ENCODE measurements at places on chromosomes 2 and 18.

DNA sequence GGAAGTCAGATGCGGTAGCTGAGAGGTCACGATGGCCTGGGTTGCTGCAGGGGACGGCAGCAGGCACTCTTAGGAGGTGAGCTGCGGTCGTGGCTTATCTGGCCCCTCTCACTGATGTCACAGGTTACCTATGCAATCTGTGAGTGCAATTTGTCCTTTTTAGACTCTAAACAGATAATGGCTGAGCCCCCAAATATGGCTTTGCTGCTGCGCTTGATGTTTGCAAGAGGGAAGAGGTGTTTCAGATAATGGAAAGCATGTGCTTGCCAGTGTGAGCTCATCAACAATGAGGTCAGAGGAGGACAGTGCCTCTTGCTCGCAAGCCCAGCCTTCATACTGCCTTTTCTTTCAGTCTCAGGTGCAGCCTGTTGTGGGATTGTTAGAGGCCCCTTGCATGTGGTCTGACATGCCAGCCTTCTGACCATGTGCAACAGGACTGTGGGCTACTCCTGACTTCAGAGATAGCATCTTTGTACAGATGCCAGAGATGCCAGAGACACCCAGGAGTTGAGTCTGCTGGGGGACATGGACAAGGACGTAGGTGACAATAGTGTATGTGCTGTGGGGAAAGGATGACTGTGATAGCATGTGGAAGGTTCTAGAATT lies 151.3 kb downstream of the TANC1 start:
- DNase-seq, result no peak

DNA sequence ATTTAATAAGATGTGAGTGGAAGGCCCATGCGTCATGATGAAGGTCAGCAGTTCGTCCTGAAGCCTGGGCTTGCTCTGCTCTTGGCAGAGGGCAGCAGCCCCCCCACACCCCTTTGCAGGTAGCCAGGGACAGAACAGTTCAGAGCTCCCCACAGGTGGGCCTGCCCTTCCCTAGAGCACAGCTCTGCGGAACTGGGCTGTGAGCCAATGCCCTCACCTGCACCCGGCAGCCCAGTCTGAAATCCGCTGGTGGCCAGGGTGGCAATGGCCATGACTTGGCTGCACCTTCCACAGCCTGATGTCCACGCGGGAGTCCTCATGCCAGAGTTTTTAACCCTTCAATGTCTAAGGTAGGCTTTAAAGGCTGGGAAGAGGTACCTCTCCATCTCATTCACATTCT lies 136.7 kb downstream of the ACKR3 start:
- no peak for DNase-seq

DNA sequence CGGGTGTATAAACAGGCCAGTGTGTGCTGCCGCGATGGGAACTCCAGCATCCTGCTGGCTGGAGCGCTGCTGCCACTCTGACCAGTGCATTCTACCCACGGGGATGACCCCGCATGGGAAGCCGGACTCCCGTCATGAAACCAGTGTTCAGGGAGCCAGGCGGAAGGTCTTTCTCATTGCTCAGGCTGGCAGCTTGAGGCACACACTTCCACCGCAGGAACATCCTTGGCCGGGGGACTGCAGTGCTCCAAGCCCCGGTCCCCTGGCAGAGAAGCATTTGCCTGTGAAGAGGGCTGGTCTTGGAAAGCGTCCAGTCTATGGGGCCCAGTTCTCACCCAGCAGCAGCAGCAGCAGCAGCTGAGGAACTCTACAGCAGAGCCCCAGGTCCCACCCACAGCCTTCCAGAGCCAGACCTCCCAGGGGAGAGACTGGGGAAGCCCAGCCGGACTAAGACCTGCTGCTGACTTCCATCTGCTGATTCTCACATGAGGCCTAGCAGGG lies 235.9 kb downstream of the KLHL29 start:
- no peak for DNase-seq

GRCh38 chr2:204177977-204178522 lies 241.5 kb downstream of the ICOS start:
- DNase-seq, result peak; percentile 83

DNA sequence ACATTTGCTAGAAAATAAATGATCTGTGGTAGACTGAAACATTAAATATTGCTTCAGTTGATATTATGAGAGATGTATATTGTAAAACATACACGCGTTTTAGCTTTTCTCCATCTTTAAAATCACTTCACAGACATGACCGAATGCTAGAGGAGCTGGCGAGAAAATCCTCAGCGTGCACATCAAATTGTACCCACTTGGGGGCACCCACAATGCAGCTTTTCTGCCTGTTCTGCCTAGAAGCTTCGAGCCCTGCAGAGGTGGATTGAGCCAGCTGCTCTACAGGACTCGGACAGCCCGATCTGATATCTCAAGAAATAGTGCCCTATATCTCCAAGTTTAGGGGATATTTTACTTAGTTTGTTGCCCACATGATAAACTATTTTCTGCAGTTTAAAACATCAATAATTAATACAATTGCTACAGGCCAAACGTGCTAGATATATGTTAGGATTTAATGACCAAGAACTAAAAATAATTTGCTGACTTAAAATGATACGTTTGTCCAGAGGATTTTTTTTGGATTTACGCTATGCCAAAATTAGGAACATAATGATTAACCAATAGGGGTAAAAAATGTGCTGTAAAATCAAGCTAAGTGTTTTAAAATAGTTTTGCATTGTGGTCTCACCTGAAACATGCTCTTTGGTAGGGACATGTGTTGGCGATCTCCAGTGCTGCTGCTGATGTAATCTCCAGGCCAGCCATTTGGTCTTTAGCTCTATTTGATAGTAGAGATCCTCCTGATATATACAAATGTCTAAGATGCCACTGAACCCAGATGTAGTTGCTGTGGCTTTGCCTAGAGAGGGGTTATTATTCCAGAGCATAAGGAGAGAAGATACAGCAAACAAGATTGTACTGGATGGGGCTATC lies 22.3 kb upstream of the ATP5MC3 start:
- peak; percentile 61 for DNase-seq

GRCh38 chr2:163119966-163120365 lies 281.4 kb upstream of the KCNH7 start:
- DNase-seq, result no peak

DNA sequence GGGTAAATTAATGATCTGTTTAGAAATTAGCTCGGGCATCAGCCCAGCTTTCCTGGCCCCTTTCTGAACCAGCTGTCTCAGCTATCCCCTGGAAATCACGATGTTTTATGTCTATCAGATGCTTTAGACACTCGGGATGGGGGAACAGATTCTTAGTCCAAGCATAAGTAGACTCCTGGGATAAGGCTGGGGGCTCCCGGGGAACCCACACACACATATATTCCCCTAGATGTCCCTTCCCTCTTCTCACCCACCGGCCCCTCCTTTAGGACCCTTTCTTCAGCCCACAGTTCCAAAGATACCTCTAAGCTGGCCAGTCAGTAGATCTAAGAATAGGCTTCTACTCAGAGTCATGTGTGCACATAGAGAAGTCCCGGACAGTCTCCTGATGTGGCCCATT lies 151.5 kb upstream of the COPS8 start:
- no peak for DNase-seq

- no peak for DNase-seq
Observed at GRCh38 chr2:145841973-145842372, 1322.1 kb upstream of the ZEB2 start.

DNA sequence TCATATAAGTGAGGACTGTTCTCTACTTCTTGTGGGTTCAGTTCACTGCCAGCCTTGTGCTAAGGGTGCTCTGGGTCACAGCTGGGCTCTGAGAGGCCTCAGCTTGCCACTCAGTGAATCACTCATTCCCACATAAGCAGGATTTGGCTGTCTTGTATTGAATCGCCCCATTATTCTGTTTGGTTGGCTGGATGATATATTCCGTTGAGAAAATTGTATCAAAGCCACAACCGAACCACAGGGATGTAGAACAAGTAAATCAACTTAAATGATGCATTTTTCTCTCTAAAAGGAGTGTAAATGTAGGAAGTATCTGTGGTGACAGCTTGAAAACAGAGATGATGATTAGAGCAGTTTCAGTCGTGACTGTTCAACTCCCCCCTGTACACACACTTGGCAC lies 39.6 kb downstream of the TTC39C start:
- DNase-seq, result peak; percentile 56

DNA sequence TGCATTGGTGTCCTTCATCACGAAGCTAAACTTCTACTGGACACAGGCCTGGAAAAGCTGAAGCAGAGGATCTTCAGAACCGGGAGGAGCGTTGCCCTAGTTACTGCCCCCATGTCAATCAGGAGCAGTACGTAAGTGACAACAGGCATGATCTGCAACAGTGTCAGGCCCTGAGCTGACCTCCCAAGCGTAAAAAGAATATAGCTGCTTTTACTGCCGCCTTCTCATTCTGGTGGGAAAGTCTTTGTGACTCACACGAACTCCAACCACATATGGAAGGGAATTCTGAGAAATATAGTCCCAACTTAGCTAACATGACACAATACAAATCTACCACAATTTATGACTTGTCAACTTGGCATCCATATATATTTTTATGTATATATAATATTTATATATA lies 1007.7 kb upstream of the CDH2 start:
- no peak for DNase-seq

All from activated T-cell treated with anti-CD3 and anti-CD28 coated beads, Interleukin-2, amount 50 U/mL, for 48 hours (primary cell).